ENCODE measurements at places on chromosomes 4 and X.

- no peak for DNase-seq
These were observed 64.2 kb downstream of the PPP2R2C start for GRCh38 chr4:6408263-6408662.

DNA sequence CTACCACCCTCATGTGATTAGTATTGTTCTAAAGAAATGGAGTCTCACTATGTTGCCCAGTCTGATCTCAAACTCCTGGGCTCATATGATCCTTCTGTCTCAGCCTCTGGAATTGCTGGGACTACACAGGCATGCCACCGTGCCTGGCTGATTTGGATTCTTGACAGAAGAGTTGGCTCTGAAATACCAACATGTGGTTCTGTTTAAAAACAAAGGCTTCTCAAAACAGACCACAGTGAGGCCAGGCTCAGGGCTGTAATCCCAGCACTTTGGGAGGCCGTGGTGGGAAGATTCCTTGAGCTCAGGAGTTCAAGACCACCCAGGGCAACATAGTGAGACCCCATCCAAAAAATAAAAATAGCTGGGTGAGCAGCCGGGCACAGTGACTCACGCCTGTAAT is 126.7 kb downstream of the DHRSX start:
- DNase-seq, result no peak

DNA sequence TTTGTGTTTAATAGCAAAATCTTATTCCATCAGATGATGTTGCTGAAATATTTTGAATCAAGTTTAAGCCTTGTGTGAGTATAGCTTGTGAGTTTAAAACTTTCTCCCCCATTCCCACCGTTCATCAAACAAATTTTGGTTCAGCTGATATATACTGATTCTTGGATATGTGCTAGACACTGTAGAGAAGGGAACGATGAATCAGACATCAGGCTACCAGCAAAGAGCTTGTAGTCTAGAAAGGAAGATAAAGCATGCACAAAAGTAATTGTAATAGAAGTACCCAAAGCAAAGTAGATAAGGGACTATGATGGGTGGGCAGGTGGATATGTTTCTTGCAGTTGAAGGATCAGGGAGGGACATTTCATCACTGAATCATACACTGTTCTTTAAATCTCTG is 131.9 kb downstream of the AKAP4 start:
- DNase-seq, result no peak

- DNase-seq, result no peak
These were observed 523.9 kb downstream of the GLUD2 start for GRCh38 chrX:121571333-121571732.

DNA sequence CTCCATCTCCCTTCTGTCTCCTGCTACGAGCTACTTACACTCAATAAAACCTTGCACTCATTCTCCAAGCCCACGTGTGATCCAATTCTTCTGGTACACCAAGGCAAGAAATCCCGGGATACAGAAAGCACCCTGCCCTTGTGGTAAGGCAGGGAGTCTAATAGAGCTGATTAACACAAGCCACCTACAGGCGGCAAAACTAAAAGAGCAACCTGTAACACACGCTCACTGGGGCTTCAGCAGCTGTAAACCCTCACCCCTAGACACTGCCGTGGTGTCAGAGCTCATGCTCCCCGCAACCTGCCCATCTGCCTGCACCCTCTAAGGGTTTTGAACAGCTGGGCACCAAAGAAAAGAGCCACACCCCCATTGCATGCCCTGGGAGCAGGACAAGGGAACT is 755.4 kb upstream of the HTR2C start:
- no peak for DNase-seq

- DNase-seq, result no peak
These were observed 456.7 kb downstream of the GLUD2 start for GRCh38 chrX:121504153-121504552.

- DNase-seq, result no peak
These were observed 270.1 kb downstream of the TMA16 start for GRCh38 chr4:163764569-163764968.

DNA sequence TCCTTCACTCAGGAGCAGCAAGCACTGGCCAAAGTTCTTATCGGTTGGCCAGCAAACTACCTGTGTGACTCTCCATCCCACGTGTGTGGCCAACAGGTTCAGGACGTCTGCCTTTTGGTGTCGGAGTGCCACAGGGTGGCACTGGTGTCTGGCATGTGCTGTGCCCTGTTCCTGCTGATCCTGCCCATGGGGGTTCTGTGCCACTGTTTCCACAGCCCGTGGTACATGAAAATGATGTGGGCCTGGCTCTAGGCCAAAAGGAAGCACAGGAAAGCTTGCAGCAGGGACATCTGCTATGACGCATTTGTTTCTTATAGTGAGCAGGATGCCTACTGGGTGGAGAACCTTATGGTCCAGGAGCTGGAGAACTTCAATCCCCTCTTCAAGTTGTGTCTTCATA is 4.6 kb upstream of the TLR2 start:
- no peak for DNase-seq

- no peak for DNase-seq
These were observed 62.6 kb downstream of the TTC29 start for GRCh38 chr4:146883070-146883469.

- DNase-seq, result no peak
These were observed 204.3 kb upstream of the HCCS start for GRCh38 chrX:10906866-10907265.

DNA sequence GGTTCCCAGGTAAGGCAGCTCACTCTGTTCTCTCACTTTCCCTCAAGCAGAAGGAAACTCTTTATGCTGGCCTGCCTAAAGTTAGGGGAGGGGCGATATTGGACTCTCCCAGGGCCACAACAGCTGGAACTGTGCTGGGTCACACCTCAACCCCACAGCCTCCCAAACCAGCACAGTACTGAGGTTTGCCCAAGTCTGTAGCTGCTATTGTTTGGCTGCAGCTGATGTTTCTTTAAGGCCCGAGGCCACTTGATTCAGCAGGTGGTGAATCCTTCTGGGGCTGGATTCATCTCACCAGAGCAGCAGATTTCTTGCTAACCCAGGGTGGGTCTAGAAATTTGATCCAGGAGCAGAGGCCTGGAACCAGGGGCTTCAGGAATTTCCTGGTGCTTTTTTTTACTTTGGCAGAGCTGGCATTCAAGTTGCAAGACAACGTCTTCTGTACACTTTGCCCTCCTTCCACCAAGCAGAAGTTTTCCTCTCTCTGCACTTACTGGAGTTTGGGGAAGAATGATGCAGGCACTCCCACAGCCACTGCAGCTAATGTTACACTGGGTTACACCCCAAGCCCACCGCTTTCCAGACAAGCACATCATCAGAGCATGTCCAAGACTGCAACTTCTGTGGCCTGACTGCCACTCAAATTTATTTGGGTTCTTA is 544.7 kb upstream of the NDST4 start:
- DNase-seq, result no peak

DNA sequence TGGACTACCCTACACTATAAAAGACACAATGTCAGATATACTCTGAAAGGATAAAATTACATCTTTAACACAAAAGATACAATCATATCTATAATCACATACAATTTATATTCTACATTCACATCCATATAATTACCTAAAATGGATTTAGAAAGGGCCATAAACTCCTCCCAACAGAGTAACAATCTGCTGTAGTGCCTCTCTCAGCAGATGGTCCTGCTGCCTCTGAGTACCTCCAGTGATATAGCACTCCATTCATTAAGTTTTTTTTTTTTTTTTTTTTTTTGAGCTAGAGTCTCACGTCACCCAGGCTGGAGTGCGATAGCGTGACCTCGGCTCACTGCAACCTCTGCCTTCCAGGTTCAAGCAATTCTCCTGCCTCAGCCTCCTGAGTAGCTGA is 7.4 kb downstream of the ANKRD37 start:
- DNase-seq, result no peak

- DNase-seq, result no peak
These were observed 23.6 kb downstream of the ANTXR2 start for GRCh38 chr4:80049402-80049801.

Measured in stimulated activated CD8-positive, alpha-beta memory T cell treated with anti-CD3 and anti-CD28 coated beads, Interleukin-7, amount 100 ng/mL, for 48 hours (primary cell).